GM10248 (cell line): ENCODE measurements at places on chromosomes 4 and X.

DNA sequence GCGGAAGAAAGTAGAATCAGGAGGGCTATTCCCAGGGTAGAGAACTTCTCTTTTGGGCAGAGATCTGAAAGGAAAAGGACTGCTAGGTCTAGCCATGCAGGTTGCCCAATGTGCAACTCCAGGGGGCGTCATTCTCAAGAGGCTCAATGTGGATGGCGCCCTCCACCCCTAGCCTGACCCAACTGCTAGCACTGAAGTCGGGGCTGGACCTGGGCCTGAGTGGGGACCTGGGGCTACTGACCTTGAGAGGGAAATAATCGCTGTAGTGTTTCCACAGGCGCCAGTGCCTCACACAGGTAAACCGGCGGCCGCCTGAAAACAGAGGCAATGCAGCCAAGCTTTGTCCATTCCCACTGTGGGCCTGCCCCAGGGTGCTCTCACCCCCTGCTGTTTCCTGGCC lies 6.1 kb downstream of the AWAT2 start:
- DNase-seq = no peak

GRCh38 chr4:138678985-138679746 lies 336.4 kb upstream of the NOCT start:
- no peak for DNase-seq

DNA sequence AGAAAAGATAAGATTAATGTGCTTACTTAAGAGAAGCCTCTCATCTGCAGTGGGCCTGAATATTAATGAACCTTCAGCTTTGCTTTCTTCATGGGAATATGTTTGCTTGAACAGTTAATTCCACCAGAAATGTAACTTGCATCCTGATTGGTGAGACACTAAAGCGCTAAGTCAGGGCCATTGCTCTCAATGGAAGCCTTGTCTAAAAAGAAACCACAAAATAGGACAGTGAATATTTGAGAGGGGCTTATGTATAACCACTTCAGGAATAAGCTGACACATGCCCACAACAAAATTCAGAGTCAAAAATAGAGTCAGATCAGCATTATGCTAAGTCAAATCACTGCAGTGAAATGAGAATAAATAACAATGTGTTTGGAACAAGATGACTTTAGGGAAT lies 1125.8 kb downstream of the STIM2 start:
- DNase-seq = no peak

- DNase-seq = no peak
These were observed 5.3 kb downstream of the NAT8L start for GRCh38 chr4:2064276-2064991.
